Activated T-helper 17 cell treated with anti-CD3 and anti-CD28 coated beads, Interleukin-2, amount 50 U/mL, for 72 hours (primary cell): ENCODE measurements at places on chromosomes 2 and 18.
A peak's percentile ranks its signal among the peaks of the same experiment; 100 is the strongest.

DNA sequence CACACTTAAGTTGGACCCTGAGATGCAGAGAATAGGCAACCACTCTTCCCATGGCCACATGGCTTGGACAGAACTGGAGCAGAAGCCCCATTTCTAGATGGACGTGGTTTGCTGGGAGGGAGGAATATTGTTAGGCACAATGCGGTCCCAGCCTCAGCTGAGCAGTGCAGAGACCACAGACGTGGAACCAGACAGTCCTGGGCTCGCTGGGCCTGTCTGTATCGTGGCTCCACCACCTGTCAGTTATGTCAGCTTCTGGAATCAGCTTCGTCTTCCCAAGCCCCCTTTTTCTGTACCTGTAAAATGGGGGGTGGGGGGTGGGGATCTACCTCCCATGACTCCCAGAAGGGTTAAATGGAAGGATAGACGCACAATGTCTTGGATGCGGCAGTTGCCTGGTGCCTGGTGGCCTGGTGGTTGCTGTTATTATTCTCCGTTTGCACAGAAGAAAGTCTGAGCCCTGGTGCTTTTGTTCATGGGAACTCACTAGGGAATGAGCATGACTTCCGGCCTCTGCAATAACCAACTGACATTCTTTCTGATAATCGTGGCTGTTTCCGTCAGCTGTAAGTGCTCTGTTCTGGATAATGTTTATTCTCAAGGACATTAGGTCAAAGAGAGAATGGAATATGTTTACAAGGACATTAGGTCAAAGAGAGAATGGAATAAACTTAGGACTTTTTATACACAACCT, 31.4 kb downstream of the COLEC11 start:
- no peak for ATAC-seq

DNA sequence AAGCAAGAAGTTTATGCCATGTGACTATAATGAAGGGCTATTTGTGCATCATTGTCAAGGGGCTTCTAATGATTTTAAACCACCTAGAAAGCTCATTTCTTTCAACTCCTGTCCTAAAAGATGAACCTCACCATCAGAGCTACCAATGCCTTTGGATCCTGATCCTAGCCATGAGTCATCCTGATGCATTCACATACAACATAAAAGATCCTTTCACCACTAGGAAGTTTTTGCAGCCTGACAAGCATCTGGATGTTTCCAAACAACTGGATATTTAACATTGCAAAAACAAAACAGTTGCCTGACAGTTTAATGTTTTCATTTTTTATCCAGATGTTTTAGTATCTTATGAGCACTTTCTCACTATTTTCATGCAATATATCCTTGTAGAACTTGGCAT, 425.3 kb downstream of the MBD2 start:
- ATAC-seq, result no peak

- ATAC-seq, result no peak
Observed at GRCh38 chr2:181581534-181581933, 75.4 kb downstream of the CERKL start.

DNA sequence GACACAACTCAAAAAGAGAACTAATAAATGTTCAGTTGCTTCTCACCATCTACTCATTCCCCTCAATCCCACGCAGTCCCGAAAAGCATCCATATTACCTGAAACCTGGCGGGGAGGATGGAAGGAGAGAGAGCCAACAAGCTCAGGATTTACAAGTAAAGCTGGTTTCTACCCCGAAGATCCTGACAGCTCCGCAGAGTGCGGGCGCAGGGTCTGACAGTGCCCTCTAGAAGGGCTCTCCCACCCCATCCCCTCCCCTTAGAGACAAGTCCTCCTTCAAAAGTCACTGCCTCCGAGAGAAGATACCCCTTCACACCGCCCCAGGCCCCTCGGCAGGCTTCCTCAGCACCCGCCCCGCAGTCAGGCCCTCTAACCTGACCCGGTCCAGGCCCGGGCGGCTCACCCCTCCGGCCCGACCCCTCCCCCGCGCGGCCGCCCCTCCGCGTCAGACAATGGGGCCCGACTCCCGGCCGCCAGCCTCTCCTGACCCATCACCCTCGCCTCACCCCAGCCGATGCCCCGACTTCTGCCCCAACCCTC, 550 bp downstream of the RAB1A start:
- peak; percentile 14 for ATAC-seq

DNA sequence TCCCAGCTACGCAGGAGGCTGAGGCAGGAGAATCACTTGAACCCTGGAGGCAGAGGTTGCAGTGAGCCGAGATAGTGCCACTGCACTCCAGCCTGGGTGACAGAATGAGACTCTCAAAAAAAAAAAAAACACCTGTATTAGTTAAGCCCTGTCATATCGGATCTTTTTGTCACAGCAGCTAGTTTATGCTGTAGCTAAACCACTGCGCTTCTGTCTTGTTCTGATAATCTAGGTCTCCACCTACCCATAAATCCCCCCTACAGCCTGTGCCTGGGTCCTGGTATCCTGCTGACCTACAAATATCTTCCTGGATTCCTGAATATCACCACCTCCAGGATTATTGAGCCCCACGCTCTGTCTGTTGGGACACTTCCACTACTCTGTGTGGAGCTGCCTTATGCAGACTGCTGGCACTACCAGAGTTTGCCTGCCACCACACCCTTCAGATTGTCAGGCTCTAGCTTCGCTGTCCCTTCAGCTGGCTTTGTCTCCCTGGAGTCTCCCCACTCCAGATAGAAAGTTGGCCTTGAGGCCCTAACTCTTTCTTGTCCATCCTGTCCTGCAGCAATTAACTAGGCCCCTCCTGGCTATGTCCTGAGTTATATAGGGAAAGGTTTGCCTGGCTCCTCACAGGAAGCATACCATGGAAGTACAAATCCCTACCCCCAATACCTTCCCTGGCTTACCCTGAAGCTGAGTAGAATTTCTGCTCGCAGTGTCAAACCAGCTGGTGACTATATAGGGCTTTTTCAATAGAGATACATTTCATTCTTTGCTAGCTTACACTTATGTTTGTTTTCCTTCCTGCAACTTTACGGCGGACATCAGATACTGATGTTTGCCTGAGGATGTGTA, 136.0 kb upstream of the SERTAD2 start:
- ATAC-seq, result no peak

DNA sequence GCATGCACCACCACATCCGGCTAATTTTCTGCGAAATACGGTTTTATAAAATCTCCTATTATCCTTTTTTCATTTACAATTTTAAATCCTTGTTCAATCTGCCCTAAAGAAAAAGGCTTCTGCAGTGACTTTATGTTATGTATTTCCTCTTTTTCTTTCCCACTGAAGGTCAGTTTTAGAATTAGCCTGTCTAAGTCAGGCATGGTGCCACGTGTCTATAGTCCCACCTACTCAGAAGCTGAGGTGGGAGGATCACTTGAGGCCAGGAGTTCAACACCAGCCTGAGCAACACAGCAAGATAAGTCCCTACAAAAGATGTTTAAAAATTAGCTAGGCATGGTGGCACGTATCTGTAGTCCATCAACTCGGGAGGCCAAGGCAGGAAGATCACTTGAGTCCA, 39.8 kb upstream of the TNFRSF11A start:
- no peak for ATAC-seq

DNA sequence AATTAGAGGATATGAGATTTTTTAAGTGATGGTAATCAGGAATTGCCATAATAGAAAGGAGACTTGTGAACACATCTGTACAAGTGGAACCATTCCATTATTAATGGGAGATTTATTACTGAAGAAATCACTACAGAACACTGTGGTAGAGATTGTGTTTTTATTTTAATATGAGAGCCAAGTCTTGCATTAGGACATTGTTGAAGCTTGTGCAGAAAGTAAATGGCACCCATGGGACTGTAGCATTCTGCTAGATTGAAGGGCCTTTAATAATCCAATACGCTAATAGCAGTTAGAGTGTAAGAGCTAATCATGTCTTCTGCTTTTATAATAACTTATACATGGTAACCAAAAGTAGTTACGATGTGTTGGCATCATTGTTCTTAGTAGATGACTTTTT, 83.6 kb downstream of the VRK2 start:
- no peak for ATAC-seq

DNA sequence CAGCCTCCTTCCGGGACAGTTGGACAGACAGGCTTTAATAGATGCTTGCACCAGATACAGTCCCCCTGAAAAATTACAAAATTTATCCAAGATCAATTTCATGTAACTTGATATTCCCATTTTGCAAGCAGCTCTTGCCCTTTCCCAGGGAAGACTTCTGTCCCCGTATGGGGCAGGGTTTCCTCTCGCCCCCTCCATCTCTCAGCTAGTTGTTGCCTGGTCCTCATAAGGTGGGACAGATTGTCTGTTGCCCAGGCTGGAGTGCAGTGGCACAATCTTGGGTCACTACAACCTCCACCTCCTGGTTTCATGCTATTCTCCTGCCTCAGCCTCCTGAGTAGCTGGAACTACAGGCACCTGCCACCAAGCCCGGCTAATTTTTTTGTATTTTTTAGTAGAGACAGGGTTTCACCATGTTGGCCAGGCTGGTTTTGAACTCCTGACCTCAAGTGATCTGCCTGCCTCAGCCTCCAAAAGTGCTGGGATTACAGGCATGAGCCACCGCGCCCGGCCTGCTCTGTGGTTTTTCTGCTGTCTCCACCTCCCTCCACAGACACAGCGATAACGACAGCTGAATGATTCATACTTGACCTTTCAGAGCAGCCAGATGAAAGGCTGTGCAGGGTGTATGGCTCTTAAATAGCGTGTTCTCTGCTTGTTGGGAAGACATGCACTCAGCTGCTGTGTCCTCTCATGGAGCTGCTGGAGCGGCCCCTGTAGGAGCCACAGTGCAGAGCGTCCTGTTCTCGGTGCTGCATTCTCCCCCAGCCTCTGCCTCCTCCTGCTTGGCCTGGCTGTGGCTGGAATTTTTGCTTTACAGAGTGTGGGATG, 61.4 kb downstream of the TTC39C start:
- ATAC-seq, result peak; percentile 98

- ATAC-seq, result no peak
Observed at GRCh38 chr2:190053426-190053825, 9.1 kb downstream of the MSTN start.
